ENCODE measurements at places on chromosomes 4 and X. TPM values are rescaled to one million over a fixed set of nuclear protein-coding genes. Genes with fewer than 3 reads are reported as not detected.

Gene FAM133A
- total RNA-seq, result 0.52 TPM

Gene CACNA1F
- total RNA-seq, result 0.55 TPM

Gene C4orf51
- total RNA-seq, result 17.9 TPM

Gene ARMCX2
- 114 TPM for total RNA-seq

Gene CT55
- total RNA-seq, result 0.10 TPM

Gene ASB11
- not detected for total RNA-seq

Gene SPANXB1
- not detected for total RNA-seq

Gene P2RY4
- total RNA-seq, result not detected
